Caco-2 (cell line): ENCODE measurements at places on chromosomes 3 and 15. TPM values are rescaled to one million over a fixed set of nuclear protein-coding genes. Genes with fewer than 3 reads are reported as not detected.

- no peak for DNase-seq
Observed at GRCh38 chr3:48306290-48306689, 27.2 kb downstream of the SPINK8 start.

PIGX gene
- total RNA-seq, result 24.6 and 31.1 TPM in 2 replicates

DNA sequence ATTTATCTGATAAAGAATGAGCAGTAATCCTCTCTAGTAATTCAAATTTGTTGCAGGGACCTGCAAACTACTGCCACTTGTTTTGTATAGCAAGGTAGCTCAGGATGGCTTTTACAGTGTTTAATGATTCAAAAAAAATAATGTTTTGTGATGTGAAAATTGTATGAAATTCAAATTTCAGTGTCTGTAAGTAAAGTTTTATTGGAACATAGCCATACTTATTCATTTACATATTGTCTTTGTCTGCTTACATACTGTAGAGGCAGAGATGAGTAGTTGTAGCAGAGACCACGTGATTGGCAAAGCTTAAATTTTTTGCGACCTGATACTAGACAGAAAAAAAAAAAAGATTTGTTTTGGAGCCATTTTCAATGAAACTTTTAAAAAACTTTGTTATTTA is 6.5 kb upstream of the UTS2B start:
- no peak for DNase-seq

GRCh38 chr3:52403955-52404354 is 40.9 kb downstream of the SEMA3G start:
- DNase-seq, result no peak

MKRN3 gene
- 15.2 and 17.3 TPM in 2 replicates for total RNA-seq
